Stimulated activated CD4-positive, alpha-beta T cell treated with anti-CD3 and anti-CD28 coated beads, Interleukin-4, amount 100 ng/mL, for 1 hour (primary cell): ENCODE measurements at places on chromosomes 12 and 14.

DNA sequence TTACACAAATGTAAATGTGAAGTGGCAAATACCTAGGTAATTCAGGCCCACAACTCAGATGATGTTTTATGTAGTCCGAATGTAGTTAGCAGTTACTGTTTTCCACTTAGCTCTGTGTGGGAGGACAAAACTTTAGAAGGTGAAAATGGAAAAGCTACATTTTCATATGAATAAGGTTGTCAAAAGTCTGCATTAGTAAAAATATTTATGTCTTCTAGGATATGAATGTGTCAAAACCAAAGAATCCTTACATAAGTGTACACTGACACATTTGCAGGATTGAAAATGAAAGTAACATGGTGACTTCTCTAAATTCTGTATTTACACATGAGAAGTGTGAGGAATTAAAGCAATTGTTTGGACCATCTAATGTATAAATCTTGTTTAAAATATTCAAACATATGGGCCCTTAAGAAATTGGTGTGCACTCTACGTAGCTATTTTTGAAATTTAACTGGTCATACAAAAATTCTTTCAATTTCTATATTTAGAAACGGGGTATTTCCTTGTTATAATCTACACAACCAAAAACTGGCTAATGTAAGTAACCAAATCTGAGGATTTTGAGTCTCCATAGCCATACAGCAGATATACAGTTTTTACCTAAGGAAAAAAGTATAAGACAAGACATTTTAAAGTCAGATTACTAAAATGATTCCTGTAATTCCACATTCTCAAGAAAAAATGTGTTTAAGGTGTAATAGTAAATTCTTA is 5.4 kb downstream of the CDKN1B start:
- DNase-seq: no peak

DNA sequence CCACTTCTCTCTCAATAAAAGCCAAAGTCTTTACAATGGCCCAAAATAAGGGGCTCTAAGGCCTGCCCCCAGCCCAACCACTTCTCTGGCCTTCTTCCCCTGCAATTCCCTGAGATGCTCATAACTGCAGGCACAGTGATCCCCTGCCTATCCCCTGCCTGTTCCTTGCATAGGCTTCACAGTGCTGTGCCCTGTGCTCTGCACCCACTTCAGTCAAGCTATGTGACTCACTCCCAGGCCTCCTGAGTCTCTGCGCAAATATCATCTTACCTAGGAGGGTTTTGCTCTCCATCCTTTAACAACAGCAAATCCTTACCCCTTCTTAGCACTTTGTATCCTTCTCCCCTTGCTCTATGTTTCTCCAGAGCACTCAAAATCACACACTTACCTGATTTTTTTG is 242.2 kb downstream of the MSRB3 start:
- DNase-seq: no peak

DNA sequence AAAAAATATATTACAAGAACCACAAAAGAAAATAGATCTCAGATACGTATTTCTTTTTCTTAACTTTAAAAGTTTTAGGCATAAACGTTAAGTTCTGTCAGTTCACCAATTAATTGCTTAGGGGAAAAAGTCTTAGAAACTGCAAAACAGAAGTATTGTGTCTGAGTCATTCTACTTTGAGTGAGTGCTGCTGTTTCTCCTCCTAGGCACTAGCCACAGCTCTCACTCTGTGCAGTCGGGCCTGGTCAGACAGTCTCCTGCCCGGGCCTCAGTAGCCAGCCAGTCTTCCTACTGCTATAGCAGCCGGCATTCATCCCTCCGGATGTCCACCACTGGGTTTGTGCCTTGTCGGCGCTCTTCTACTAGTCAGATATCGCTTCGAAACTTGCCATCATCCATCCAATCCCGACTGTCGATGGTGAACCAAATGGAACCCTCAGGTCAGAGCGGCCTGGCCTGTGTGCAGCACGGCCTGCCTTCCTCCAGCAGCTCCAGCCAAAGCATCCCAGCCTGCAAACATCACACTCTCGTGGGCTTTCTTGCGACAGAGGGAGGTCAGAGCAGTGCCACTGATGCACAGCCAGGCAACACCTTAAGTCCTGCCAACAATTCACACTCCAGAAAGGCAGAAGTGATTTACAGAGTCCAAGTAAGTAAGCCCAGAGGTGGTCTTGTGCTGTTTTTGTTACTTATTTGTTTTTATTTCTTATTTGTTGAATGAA is 201.3 kb downstream of the PCNX1 start:
- DNase-seq: no peak

DNA sequence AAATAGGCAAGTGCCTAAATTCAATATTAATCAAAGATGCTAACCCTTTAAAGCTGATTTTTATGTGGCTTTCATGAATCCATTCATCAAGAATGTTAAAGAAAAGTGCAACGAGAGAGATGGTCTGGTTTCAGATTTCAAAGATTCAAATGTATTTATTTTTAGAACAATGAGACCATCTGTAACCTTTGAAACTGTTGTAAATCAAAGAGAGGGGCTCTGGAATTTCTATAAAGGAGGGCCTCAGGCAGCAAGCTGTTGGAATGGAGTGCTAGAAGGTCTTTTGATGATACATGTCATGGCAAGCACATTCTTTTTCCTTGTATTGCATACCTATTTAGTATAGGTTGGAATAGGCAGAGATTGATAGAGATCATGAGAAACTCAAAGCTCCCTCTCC is 433.0 kb downstream of the LRIG3 start:
- no peak for DNase-seq

DNA sequence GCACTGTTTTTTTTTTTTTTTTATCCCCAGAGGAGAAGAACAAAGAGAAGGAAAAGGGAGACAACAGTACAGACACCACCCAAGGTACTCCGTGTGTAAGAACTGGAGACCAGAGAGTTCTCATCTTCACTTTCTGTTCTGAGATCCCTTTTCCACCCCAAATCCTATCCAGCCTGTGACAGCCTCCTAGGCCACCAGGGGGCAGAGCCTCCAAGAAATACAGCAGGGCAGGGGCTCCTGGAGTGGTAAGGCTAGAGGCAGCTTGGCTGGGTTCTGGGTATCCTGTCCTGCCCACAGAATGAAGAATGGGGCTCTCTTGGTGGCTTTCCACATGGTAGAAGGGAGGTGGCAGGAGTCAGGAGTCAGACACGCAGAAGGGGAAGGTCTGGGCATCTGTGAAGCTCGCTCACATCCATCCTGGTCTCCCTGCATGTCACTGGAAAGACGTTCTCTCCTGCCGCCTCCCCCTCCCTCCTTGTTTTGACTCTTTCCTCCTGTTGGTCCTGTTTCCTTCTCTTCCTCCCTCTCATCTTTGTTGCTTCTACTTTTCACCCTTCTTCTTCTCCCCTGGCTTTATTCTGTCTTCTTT is 12.0 kb downstream of the CLSTN3 start:
- peak; percentile 59 for DNase-seq

GRCh38 chr12:126773012-126773411 is 1494.0 kb upstream of the TMEM132C start:
- DNase-seq: no peak

GRCh38 chr14:99792551-99793212 is 531 bp upstream of the EML1 start:
- peak; percentile 5 for DNase-seq

- no peak for DNase-seq
Observed at GRCh38 chr14:51564986-51565604, 86.6 kb upstream of the FRMD6 start.

DNA sequence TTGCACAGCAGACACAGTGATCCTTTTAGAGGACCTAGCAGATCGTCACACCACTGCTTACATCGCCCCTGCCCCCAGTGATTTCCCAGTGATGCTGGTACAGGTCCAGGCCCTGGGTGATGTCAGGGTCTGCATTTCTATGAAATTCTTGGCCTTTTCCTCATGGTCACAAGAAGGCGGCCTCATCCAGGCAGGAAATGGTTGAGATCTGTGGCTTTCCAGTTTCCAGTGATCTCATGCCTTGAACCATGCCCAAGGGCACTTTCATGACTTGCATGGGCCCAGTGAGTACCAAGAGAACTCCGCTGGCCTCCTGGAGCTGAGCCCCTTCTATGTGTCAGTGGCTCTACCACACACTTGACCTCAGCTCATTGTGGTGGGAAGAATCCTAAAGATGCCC is 41.9 kb upstream of the BDKRB2 start:
- DNase-seq: no peak

GRCh38 chr14:38250331-38250730 is 5.6 kb downstream of the CLEC14A start:
- no peak for DNase-seq

GRCh38 chr12:122918827-122919226 is 22.9 kb upstream of the VPS37B start:
- DNase-seq: no peak

DNA sequence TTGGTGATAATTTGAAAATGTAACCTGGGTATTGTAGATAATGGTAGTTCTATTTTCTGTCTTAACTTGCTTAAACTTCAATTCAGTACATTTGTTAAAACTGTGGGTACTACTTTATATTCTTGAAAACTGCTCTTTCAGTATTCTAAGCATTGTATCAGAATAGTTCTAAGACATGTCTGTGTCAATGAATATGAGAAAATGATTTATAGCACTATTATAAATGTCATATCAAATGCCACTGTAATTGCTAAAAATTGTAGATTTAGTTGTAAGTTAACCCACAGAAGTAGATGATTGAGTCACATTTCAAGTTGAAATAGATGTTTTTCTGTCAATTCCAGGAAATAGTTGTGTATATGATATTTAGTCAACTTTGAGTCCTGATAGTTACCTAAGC is 2.4 kb downstream of the NAA30 start:
- no peak for DNase-seq

- no peak for DNase-seq
Observed at GRCh38 chr12:130818272-130818634, 20.8 kb downstream of the STX2 start.

DNA sequence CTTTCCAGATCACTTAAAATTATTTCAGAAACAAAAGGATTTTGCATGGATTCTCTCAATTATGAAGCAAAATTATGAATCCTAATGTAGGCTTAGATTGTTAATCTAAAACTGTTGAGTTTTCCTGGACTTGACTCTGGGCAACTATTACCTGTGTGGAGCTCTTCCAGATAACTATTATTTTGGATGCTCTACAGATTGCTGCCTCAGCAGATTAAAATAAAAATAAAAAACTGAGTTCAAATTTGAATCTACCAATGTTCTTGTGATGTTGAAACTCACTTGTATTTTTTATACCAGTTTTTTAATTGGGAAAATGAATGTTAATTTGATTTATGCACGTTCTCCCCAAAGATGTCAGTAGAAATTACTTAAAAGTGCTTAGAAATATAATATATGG is 120.5 kb upstream of the NAV3 start:
- no peak for DNase-seq

DNA sequence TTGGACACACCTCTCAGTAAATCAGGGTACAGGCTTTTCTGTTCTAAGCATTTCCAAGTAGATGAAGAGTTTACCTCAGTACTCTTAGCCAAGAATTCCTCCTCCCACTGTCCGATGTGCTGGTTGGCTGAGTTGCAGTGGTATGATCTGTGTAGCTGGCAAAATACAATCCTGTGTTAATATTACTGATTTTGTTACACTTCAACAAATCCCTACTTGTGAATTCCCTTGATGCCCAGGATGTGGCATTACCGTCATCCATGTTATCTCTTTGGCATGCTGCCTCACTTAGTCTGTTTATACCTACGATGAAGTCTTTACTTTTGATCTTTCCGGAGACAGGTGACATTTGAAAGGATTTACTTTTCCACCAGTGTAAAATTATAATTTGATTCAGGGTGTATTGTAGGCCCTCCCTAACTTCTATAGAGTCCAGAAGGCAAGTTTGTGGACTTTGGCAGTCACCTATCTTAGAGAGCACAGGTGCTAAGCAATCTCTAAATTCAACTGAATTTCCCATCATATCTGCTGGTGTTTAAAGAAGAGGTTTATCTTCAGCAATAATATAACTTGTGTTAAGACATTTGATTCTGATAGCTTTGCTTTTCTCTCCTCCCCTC is 10.1 kb downstream of the CCDC196 start:
- no peak for DNase-seq

GRCh38 chr12:20212658-20213555 is 155.4 kb upstream of the PDE3A start:
- DNase-seq: no peak

GRCh38 chr12:98449584-98449983 is 65.8 kb upstream of the TMPO start:
- DNase-seq: no peak

- DNase-seq: no peak
Observed at GRCh38 chr12:52208424-52209165, 16.8 kb upstream of the KRT80 start.

DNA sequence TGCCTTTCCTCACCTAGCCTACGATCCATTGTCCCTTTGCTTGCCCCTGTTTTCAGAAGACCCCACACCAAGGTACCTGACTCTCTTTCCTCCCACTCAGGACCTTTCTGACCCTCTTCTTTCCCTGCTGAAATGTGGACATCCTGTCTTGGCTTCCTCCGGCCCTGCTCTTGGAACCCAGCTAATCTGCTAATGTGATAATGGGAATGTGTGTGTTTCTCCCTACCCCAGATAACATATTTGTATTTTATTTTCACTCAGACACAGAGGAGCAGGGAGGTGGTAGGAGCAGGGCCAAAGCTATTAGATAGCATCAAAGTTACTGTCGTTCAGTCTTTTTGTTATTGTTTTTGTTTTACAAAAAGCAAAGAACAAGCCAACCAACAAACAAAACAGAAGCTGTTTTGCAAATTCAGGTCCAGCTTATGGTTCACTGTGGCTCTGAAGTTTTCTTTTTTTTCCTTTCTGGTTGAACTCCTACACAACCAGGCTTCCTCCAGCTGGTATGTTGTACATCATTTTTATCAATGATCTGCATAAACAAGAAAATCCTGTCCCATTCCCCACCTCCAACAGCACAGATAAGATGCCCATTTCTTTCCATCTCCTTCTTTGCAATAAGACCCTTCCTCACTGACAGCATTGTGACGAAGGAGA is 137.3 kb downstream of the C12orf75 start:
- DNase-seq: no peak

- DNase-seq: no peak
Observed at GRCh38 chr12:47141459-47141858, 61.7 kb upstream of the AMIGO2 start.

DNA sequence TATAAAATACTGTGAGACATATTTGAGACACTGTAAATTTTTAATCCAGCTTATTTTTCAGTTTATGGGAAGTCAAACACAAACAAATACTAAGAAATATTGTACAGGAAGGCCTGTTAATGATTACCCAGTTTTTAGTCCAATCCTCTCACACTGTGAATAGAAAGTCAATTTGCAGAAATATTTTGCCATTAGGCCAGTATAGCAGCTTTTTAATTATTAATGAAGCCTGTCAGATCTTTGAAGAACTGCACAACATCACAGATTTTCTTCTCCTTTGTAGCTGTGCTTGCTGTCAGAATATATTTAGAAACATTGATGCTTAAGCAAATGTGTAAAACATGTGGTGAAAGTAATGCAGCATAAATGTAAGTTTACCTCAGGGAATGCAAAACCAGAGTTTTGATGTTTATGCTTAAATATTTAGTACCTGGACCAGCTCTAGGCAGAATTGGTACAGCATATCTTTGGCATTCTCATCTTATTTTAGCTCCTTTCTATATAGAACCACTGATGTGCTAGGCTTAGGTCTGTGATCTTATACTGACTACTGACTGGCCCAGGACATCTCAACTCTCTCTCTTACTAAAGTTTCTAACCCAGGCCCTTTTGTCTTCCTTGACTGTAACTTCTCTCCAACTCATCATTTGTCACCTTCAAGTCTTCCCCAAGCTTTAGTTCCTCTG is 230.8 kb upstream of the NAV3 start:
- no peak for DNase-seq

GRCh38 chr14:99518441-99519346 is 37.5 kb downstream of the CCNK start:
- peak; percentile 85 for DNase-seq

- no peak for DNase-seq
Observed at GRCh38 chr14:91918186-91918883, 29.2 kb downstream of the FBLN5 start.

- no peak for DNase-seq
Observed at GRCh38 chr14:97782871-97783414, 985.8 kb downstream of the VRK1 start.
